ENCODE measurements at places on chromosomes 2 and 18.

GRCh38 chr2:195813421-195813820 lies 156.4 kb downstream of the SLC39A10 start:
- DNase-seq = no peak

GRCh38 chr2:67304300-67304890 lies 92.7 kb upstream of the ETAA1 start:
- no peak for DNase-seq

DNA sequence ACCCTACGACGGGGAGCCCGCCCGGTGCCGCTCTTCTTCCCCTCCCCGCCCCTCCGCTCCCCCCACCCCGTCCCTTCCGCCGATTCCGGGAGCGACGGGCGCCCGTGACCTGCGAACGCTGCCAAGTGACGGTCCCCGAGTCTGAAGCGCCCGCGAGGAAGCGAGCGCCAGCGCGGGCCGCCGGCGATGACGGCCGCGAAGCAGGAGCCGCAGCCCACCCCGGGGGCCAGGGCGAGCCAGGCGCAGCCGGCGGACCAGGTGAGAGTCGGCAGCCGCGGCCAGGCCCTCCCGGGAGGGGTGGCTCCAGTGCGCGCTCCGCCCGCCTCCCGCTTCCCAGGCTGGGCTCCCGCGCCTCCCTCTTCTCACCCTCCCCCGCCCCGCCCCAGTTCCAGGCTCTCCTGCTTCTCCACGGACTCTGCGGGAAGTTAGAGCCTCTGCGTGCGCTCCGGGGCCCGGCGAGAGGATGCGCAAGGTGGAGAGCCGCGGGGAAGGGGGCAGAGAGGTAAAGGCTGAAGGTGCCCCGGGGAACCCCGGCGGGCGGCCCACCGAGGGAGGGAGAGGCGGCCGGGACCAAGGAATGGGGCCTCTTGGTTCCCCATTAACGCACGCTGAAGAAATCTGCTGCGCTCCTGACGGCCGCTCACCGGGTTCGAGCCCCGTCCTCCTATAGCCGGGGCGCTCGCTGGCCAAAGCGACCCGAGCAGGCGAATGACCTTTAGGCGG lies 719.5 kb downstream of the DPP10 start:
- no peak for DNase-seq

- DNase-seq = no peak
Measured at GRCh38 chr2:226451486-226451885, 348.1 kb downstream of the IRS1 start.

GRCh38 chr18:21742315-21742687 lies 1.7 kb downstream of the MIB1 start:
- DNase-seq = no peak

DNA sequence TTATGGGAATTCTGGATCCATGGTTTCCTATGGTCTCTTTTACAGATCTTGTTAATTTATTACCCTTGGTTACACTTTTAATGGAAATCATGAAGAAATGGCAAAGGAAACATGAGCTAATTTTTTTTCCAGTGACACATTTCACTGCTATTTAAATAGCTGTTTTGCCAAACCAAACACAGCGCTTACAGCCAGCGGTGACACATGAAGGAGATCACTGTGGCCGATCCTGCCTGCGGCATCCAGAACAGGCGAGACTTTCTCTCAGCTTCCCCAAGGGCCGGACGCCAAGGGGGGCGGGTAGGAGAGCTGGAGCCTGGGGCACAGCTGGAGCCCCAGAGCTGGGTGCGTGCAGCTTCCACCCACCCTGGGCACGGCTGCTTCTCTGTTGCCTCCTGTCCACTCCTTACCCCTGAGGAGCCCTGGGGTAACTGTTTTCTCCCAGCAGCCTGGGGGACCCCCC lies 81.4 kb upstream of the PKDCC start:
- DNase-seq = no peak

- DNase-seq = no peak
Measured at GRCh38 chr2:67880291-67880761, 182.5 kb downstream of the C1D start.

GRCh38 chr2:163341426-163341825 lies 394.4 kb downstream of the FIGN start:
- DNase-seq = no peak

- no peak for DNase-seq
Measured at GRCh38 chr18:69102959-69103358, 297.7 kb upstream of the DOK6 start.

DNA sequence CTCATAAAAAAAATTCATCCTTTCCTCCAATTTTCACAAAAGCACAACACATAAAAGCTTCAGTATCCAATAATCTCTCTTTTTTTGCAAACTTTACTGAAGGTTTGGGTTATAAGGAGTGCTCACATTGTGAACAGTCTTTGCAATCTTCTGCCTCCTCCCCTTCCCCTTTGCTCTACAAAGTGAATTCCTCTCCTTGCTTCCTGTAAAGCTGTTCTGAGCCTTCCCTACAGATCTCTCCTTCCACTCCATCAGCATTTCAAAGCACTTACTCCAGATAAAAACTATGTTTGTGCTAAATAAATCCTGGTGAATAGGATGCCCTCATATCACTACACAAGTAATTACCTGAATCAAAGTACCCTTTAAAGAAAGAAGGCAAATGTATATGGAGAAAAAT lies 4.6 kb upstream of the PDK1 start:
- DNase-seq = no peak

All from stimulated activated CD8-positive, alpha-beta memory T cell treated with anti-CD3 and anti-CD28 coated beads, Interleukin-4, amount 100 ng/mL, for 1 hour (primary cell).